NCI-H2171 treated with DMSO at 0.1 percent for 48 hours (cell line): ENCODE measurements at places on chromosomes 12 and 14.

DNA sequence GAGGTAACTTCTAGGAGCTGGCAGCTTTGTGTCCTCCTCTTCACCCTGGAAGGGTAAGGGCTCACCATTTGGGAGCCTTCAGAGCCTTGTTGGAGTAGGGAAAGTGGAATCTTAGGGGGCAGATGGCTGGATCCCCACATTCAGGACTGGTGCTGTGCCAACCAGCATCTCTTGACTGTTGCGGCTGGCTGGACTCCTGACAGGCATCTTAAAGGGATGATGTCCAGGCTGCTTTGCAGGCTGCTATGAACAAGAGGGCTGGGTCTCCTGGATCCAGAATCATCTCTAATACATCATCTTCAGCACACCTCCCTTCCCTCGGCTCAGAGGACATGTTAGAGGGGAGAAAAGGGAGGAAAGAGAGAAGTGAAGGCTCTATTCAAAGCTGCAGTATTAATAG lies 4.4 kb downstream of the CACNB3 start:
- no peak for DNase-seq

GRCh38 chr14:60594062-60594461 lies 55.2 kb downstream of the SIX1 start:
- no peak for DNase-seq

DNA sequence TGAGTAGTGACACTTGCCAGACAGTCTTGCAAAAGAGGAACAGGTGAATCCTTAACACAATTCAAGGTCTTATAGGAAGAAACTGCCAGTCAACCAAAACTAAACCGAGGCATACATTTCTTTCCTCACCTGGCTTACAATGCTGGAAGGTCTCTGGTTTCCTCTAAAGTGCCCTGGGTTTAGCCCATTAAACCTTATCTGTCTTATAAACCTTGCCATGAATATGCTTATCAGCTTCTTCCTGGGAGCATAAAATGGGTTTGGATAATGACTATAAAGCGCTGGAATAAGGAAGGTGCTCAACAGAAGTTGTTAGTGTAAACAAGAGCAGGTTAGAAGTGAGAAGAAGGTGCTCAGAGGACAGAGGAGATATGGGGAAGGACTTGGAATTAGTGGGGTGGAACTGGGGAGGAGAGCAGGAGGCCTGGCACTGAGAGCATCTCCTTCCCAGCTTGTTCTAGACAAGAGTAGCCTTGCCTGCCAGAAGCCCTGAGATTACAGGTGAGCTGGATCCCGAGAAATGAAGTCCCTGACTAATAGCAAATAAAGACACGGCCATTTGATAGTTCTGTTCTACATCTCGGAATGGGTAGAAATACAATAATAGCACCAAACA lies 14.1 kb upstream of the GPRC5A start:
- DNase-seq = no peak

DNA sequence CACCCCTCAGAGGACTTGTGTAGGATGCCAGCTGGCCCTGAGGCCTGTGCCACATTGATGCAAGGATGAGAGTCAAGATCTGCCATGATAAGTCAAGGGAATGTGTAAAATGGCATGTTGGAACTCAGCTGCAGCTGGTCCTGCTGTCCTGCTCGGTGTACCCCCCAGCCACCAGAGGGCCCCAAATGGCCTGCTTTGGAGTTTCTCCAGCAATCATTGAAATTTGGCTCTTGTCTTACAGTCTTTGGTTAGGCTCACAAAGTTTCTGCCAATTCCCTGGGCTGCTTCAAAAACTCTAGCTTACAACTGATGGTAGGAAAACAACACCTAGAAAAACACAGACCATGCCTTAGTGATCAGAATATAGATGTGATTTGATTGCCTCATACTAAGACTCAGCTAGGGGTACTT lies 76.8 kb downstream of the HSD17B6 start:
- DNase-seq = peak; percentile 20

- DNase-seq = no peak
Observed at GRCh38 chr14:94213021-94213420, 38.9 kb downstream of the PPP4R4 start.

- DNase-seq = no peak
Observed at GRCh38 chr12:47312808-47313426, 233.2 kb upstream of the AMIGO2 start.

DNA sequence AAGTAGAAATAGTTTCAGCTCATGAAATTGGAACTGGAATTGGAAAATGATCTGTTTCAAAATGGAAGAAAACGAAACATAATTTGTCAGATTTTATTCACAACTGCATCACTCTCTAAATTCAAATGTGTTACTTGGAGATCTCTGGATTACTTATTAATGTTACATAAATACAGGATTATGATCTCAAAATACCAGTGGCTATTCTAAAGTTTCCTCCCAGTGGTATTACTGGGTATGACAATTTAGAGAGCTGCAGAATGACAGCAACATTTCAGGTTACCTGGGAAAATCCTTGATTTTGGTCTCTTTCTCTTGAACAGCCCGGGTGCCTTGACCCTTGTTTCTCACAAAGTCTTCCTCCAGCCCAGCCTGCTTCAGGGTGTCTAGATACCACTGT lies 14.2 kb downstream of the FAM161B start:
- DNase-seq = peak; percentile 3

GRCh38 chr12:105214148-105214547 lies 21.8 kb downstream of the APPL2 start:
- no peak for DNase-seq

DNA sequence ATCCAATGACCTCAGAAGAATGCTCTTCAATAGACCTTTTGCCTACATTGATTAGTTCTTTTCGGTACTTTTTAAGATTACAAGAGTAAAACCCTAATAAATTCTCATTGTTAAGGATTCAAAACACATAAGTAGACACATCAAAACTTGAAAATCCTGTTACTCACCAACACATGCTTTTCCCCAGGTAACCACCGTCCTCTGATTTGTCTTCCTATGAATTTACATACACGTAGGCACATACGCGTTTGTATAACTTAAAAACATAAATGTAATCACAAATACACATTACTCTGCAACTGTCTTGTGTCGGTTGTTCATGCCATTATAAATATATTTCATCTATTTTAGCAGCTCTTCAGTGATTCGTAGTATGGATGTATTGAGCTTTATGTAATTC lies 910 bp upstream of the WASHC4 start:
- DNase-seq = peak; percentile 39

DNA sequence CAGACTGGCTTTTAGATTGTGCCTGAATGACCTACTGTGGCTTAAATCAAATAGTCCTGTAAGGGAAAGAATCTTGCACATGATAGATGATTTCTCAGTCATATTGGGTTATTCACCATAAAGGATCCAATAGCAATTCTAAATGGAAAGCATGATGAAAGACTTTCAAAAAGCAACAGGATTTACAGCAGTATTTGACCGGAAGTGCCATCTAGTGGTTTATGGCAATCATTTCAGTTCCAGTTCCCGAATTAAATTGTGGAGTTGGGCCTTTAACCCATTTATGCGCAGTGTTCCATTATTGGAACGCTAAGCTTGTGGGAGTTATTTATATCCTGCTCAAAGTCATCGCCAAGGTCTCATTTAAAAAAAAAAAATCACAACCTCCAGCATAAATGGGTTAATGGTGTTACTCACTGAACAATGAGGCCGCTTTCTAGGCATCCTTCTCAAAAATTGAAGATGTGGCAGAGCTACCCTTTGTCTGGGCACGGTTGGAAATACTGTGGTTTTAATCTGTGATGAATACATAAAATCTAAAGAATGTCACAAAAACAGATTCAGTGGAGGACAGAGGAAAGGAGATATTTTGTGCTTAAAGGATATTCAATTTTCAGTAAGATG lies 60.8 kb upstream of the REP15 start:
- peak; percentile 94 for DNase-seq

DNA sequence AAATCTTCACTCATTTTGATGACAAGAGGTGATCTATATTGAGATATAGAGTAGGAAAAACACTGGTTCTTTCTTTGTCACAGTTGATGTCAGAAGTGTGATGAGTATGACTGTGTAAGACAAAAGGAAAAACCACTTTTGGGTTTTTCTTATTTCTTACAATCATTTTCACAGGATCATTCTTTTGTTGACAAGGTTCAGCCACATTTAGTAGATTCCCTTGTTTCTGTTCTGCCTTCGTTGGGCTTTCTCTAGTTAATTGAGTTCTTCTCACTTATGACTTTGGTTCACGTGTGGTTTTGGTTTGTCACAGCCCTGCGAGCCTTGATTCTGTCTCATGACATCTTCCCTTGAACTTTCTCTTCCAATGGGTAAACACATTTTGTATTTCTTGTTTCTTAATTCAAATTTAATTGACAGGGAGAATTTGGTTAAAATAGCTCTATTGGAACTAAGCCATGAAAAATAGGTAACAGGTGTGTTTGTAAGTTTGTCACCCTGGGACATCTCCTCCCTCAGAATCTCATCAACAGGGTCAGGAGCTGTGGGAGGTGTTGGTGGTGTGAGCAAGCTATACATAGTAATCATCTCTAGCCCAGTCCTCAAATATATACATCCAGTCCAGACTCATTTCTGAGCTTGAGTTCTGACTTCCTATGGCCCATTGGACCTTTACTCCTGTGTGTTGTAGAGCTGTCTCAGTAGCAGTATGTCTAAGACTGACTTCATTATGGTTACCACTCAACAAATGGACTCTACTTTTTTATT lies 255.3 kb downstream of the BMP4 start:
- DNase-seq = no peak

- no peak for DNase-seq
Observed at GRCh38 chr14:87179936-87180335, 813.0 kb downstream of the GALC start.

DNA sequence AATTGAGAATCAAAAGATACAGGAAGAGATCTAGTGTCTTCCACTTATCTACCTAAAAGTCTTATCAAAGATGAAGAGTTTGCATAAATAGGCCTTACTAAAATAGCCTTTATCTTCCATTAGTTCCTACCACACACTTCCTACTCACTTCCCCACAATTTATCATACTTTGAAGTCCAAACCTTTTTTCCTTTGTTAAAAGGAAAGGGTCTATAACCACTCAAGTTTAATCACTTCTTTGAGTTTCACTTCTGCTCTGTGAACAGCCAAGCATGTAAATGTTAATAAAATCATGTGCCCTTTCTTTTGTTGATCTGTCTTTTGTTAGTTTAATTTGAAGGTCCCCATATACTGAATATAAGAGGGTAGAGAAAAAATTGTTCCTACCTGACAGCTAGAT lies 114.5 kb downstream of the PHLDA1 start:
- DNase-seq = no peak

GRCh38 chr12:66345212-66345611 lies 42.9 kb downstream of the HELB start:
- no peak for DNase-seq

- DNase-seq = no peak
Observed at GRCh38 chr12:52821826-52822660, 8.1 kb upstream of the KRT4 start.

DNA sequence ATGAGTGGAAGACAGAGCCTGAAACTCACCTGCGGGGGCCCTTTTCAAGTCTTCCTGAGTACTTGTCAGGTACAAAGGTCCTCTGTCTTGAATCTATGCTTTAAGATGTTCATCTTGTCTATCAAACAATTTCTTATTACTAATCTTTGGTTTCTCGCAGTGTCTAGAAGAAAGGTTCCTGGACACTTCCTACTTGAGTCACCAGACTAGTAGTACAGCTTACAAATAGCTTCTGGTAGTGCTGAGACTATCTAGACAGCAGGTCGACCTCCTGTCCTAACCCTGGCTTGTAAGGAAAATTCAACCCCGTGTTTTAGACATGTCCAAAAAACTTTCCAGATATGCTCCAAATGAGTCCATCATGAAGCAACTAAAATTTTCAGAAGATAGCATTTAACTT lies 11.2 kb upstream of the ARID2 start:
- DNase-seq = no peak
